ENCODE measurements at places on chromosomes 1 and 21. TPM values are rescaled to one million over a fixed set of nuclear protein-coding genes. Genes with fewer than 3 reads are reported as not detected.

IVL gene
- total RNA-seq, result not detected

S100B gene
- total RNA-seq, result not detected

SPRR1B gene
- total RNA-seq, result not detected

ICOSLG gene
- under 0.01 TPM for total RNA-seq

MPL gene
- not detected for total RNA-seq

GIPC2 gene
- total RNA-seq, result 0.50 TPM

SPRR2A gene
- not detected for total RNA-seq

CA14 gene
- total RNA-seq, result not detected

TMEM240 gene
- 4.9 TPM for total RNA-seq

DNA sequence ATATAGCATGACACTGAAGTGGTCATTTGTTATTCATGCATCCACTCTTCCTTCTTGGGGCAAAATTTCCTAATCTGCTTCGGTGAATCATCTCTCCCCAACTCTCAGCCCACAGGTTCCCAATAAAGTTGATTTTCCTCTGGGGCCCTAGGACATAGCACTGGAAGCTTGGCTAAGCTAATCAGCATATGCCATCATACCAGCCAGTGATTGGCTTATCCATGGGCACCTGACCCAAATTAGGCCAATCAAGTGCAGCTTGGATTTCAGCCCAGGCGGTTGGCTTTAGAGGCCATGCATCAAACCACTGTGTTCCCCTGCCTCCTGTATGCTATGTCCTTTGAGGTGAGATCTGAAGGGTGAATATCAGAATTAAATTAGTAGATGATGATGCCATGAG, 58.9 kb downstream of the C1orf94 start:
- DNase-seq, result no peak

- DNase-seq, result peak; percentile 76
Observed at GRCh38 chr1:111516005-111516535, 12.6 kb upstream of the ADORA3 start.

DNA sequence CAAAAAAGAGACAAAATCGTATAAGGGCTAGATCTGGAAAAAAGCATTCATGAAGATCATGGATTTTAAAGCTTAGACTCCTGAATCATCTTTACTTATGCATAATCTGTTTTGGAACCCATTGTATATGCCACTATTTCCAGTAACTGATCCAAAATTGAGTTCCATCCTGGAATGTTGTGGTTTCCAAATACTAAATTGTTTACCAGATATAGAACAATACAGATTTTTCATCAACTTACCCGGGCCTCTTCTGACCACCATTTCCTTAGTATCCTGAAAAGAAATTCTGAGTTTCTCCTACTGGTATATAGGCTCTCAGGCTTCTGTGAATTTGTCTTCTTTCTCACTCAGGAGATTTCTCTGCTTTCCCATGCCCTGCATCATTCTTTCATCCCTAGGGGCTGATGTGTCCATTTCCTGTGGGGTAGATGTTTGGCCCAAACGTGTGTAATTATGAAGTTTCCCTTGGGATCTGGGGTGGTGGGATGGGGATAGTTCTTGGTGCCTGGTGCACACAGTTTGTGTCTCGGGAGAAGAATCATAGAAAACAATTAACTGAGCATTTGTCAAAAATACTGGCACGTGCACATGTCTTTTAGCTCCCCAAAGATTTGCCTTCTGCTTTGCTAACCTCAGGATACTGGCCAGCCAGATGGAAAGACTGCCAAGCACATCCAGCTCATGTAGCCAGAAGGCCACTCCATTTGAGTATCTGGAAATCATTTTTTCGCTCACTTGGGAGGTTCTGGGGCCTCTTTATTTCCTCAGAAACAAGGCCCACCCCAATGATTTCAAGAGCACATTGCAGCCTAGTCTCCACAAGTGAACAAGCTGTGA, 127.8 kb downstream of the NTMT2 start:
- DNase-seq, result no peak

- peak; percentile 36 for DNase-seq
Observed at GRCh38 chr1:207644852-207645634, at the start of gene CR1L. Gene CR1L, plus strand, starts transcription at chr1:207645133. Its CDS starts 101 bp downstream, at chr1:207645234.

- no peak for DNase-seq
Observed at GRCh38 chr1:233354983-233355382, 27.5 kb downstream of the MAP3K21 start.

- DNase-seq, result no peak
Observed at GRCh38 chr1:171257607-171258076, 9.3 kb downstream of the FMO1 start.

- DNase-seq, result no peak
Observed at GRCh38 chr1:87511449-87511848, 182.8 kb downstream of the LMO4 start.

- peak; percentile 90 for DNase-seq
Observed at GRCh38 chr1:19800076-19800804, 524 bp upstream of the TMCO4 start.

GRCh38 chr1:13703558-13704490, 3.8 kb downstream of the PRDM2 start:
- DNase-seq, result no peak

- DNase-seq, result peak; percentile 69
Observed at GRCh38 chr21:35641271-35642016, 418.9 kb downstream of the SETD4 start.

GRCh38 chr1:100358210-100358609, 5.9 kb downstream of the CDC14A start:
- DNase-seq, result no peak

GRCh38 chr1:90834354-90834885, 117.3 kb upstream of the BARHL2 start:
- DNase-seq, result no peak

- no peak for DNase-seq
Observed at GRCh38 chr1:69233463-69233862, 334.3 kb upstream of the LRRC7 start.

- DNase-seq, result peak; percentile 66
Observed at GRCh38 chr1:107198561-107198960, 57.7 kb downstream of the NTNG1 start.

GRCh38 chr21:45347048-45347711, 57.8 kb upstream of the COL18A1 start:
- DNase-seq, result no peak

GRCh38 chr1:67642629-67643028, 42.4 kb upstream of the GADD45A start:
- peak; percentile 30 for DNase-seq

DNA sequence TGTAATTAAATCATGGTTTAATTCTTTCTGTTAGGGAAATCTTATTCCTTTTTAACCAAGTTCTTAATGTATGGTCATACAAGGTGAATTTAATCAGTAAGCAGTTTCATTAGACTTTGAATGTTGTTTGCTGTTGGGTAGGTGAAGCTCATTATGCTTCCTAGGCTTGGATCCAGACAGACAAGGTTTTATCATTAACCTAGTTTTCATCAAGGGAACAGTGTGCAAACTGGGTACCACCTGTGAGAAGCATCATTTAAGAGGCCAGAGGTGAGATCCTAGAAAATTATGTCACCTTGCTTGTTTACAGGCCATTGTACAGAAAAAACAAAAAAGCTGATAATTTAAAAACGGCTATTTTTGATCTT, 130.1 kb downstream of the RYR2 start:
- no peak for DNase-seq

GRCh38 chr1:201559679-201560162, 20.8 kb downstream of the NAV1 start:
- DNase-seq, result peak; percentile 85

- DNase-seq, result peak; percentile 65
Observed at GRCh38 chr1:9490605-9491339, 48.5 kb upstream of the SLC25A33 start.

DNA sequence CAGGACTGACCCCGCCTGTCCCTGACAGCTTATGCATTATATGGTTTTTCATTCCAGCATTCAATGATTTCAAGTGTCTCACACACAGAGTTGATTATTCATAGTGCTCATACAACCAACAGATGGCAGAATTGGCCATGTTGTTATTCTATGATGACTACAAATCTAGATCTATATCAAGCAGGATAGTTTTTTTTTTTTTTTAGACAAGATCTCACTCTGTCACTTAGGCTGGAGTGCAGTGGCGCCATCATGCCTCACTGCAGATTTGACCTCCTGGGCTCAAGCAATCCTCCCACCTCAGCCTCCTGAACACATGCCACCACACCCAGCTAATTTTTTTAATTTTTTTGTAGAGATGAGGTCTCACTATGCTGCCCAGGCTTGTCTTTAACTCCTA, 40.1 kb upstream of the LRRC8D start:
- DNase-seq, result peak; percentile 56

- DNase-seq, result no peak
Observed at GRCh38 chr1:3942416-3943122, 42.5 kb upstream of the C1orf174 start.

DNA sequence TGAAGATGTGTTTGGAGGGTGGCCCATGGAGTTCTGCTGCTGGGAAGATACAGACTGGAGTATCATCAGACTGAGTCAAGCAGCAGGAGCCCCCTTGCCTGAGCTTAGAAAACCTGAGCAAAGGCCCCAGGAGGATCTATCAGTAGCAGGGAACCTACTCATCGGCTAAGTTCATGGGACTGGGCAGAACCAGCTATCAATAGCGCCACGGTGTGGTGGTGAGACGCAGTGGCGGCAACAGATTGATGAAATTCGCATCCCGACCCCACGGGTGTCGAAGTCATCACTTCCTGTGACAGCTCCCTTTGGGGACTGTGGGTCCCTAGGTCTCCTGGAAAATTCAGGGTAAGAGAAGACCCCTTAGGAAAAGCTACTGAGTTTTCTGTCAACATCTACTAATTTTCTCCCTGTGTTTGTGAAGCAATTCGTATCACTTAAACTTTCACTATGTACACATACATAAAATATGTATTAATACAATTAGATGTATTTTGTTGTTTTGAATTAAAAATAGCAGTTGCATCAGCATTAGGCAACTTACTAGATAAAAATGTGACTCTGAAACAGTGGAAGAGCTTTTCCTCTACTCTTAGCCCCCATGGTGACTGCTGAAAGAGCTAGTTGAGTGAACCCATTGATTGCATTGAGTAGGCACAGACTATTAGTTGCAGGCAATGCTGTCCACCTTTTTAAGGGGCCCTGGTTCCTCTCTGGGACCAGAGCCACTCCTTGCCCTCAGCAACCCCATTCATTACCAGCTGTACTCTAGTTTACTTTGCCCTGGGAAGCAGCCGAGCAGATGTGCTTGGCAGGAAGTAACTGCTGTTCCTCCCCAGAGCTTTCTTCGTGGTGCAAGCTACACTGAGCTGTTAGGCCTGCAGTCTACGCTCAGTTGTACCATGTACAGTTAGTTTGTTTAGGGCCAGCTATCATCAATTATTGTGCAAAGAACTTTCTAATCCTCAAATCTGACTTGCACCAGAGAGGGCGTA, 7.3 kb upstream of the CACNA1S start:
- peak; percentile 19 for DNase-seq

All from fibroblast of lung (primary cell).